Suprapubic skin (tissue), 4 donors: ENCODE measurements at places on chromosomes 3 and 15.

GRCh38 chr15:68232937-68233336 lies 3.4 kb upstream of the CLN6 start:
- DNase-seq: peak; percentile 24

- no peak for DNase-seq
These were observed 47.0 kb downstream of the PDZRN3 start for GRCh38 chr3:73577704-73578103.

- no peak for DNase-seq
These were observed 361.5 kb upstream of the DPH6 start for GRCh38 chr15:35907511-35907910.

- DNase-seq: no peak
These were observed 618.6 kb downstream of the NLGN1 start for GRCh38 chr3:174016186-174016585.

DNA sequence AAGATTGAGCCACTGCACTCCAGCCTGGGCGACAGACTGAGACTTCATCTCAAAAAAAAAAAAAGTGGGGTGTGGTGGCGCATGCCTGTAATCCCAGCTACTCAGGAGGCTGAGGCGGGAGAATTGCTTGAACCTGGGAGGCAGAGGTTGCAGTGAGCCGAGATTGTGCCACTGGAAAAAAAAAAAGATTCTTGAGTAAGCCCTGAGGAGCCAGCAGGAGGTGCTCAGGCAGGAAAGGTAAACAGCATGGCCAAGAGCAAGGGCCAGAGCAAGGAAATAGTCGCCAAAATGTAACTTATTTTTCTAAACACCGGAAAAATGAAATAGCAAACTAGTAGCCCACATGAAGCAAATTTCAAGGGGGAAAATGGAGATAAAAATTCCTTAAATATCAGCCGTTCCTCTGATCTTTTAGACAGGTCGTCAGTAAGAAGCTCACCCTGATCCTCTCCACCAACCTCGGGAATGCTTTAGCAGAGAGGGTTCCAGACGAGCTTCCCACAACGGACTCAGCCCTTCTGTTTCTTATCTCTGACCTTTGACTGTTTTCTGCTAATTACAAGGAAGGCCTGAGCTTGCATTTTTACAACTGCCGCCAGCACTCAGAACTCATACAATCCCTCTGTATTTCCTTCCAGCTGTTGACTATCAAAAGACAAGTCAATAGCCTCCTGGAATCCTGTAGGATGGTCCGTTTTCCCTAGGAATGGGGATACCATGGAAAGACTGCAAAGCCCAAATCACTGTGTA lies 45.0 kb upstream of the AKAP13 start:
- no peak for DNase-seq
